ENCODE measurements at places on chromosomes 3 and 15.

DNA sequence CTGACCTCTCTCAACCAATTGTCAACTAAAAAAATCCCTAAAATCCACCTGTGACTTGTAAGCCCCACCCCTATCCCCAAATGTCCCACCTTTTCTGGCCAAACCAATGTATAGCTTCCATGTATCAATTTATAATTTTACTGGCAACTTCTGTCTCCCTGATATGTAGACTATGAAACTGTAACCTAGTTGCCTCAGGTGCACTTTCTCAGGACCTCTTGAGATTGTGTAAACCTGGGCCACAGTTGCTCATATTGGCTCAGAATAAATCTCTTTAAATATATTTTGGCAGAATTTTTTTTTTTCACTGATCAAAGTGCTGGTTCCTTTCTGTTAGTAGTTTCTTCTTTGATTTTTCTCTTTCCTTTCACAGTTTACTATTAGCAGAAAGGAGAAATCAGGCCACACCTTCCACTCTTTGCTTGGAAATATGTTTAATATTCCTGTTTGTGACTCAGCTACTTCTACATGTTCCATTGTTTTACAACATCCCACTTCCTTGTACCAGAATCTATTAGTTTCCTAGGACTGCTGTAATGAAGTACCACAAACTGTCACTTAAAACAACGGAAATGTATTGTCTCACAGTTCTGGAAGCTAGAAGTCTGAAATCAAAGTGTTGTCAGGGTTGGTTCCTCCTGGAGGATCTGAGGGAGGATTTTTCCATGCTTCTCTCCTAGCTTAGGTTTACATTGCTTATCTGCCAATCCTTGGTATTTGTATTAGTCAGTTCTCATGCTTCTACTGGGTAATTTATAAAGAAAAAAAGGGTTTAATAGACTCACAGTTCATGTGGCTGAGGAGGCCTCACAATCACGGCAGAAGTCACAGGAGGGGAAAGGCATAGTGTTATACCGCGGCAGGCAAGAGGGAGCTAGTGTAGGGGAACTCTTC, 801.2 kb upstream of the ARPP21 start:
- DNase-seq = no peak

DNA sequence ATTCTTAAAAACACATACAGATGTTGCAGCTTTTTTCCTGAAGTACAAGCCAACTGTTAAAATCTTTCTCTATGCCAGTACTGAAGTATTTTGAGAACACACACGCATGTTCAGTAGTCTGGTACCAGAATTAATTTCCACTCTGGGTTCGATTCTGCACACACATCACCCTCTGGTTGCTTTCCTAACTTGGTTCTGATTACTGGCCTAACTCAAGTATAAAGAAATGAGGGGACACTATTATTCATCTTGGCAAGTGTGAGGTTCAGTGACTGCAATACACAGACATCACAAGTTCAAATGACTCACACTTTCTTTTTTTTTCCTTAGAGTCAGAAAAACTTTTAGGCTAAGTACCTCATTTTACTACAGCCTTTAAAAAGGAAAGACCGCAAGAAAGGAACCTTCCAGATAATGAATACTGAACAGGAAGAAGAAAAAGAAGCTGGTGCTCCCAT, 37.4 kb upstream of the LDHAL6B start:
- no peak for DNase-seq

DNA sequence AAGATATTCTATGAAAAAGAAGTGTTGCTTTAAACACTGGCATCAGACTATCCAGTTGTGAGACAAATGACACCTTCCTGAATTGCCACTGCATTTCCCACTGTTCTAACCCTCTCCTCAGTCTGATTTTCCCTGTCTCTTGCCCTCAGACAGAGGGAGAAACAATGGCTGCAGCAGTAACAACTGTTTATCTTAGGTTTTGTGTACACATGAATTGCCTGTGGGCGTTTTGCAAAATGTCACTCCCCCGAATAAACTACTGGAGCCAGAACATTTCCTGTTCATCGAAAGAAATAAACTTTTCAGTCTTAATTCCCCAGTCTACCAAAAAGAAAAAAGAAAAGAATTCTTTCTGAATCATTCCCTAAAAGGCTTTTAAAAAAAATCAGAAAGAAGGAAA, 155.1 kb downstream of the MAGI1 start:
- DNase-seq = no peak

GRCh38 chr3:40042752-40043443, 233.5 kb downstream of the MYRIP start:
- no peak for DNase-seq

DNA sequence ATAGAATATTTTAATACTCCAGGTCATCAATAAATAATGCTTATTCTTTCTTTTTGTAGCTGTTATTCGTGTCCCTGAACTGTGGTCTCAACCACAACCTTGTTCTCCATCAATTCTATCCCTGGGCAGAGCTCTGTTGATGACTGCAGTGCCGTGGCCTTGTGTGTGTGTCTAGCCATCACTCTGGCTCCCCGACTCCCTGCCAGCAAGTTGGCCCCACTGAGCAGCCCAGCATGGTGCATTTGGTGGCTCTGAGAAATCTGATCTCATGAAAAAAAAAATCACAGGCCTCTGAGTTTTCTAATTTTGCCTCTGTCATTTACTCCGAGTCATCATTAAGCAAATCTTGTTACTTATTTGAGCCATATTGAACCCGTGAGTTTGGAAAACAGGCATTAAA, 164.7 kb downstream of the GOLGA6L6 start:
- DNase-seq = no peak

- DNase-seq = no peak
Measured at GRCh38 chr3:114668099-114668498, 374.3 kb downstream of the TIGIT start.

DNA sequence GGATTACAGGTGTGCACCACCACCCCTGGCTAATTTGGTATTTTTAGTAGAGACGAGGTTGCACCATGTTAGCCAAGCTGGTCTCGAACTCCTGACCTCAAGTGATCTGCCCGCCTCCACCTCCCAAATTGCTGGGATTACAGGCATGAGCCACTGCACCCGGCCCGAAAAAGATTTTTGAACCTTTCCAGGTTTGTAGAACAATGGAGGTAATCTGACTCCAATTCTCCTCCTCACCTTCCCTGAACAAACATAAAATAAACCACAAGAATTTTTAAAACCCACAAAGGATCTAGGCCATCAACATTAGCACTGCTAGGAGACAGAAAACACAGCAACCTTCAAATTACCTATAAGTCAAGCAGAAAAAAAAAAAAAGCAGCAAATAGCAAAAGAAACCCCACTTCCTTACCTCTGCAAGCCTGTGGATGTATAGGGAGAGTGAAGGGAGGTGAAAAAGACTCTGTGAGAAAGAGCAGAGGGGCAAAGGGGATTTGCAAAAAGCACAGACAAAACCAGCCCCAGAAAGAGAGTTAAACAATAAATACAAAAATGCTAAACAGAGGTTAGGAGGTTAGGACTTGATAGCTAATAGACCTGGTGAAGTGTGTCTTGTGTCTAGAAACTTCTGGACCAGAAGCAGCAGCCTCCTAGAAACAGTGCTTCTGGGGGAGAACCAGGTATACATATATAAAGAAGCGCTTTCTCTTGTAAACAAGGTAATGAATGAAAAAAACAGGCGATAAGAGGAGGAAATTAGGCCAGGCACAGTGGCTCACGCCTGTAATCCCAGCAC, 32.1 kb downstream of the TFDP2 start:
- no peak for DNase-seq

GRCh38 chr3:85851071-85851470, 892.3 kb downstream of the CADM2 start:
- no peak for DNase-seq

DNA sequence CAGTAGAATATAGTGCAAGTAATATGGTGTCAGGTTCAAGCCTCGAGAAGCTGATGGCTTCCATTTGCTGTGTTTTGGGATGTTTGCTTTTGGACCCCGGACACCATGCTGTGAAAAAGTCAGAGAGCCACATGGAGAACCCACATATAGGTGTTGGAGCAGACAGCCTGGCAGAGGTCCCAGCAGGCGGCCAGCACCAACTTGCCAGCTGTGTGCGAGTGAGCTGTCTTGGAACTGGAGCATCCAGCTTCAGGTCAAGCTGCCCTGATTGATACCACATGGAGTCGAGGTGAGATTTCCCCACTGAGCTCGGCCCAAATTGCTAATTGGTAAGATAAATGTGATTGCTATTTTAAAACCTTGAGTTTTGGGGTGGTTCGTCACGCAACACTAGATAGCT, 185.7 kb upstream of the TBL1XR1 start:
- no peak for DNase-seq

DNA sequence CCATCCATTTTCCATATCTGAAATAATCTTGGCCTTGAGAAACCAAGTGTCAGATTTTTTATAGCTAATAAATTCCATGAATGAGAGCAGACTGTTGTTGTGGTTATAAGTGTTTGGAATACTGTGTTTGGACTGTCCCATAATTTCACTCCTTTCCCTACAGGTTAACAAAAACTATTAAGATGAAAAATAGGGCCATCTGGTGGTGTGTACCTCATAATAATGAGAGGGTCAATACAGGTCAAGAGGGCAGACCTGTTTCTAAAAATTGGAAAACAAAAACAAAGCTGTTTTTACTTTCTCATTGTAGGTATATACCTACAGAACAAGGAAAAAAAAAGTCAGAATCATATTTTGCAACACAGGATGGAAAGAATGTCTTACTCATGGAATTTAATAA, 553.8 kb upstream of the SGO1 start:
- DNase-seq = no peak

DNA sequence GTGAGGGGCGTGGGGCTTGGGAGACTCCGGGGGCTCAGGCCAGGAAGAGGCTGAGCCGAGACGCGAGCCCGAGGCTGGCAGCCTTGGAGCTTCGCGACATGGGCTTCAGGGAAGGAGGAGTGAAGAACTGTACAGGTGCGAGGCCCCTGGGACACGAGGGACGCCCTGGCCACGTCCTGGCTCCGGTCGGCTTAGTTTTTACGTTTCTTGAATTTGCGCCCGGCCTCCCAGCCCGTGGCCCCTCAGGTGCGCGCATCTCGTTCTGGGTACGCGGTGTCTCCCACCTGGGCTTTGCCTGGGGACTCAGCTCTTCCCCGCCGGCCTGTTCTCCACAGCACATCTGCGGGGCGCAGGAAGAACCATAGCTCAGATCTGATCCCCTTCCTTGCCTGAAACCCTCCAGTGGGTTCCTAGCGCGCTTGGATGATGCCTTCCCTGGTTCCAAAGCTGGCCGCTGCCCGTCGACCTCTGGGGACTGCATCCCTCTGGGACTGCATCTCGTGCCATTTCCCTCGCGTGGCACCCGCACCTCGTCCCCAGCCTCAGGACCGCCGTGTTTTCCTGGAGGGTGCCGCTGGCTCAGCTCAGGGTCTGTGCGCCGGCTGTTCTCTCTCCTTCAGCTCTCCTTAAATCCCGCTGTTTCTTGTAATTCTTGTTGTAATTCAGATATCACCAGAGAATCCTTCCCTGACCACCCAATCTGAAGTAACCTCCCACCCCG, 614 bp downstream of the CHCHD6 start:
- no peak for DNase-seq

GRCh38 chr15:25737218-25737643, 125.9 kb downstream of the ATP10A start:
- no peak for DNase-seq

DNA sequence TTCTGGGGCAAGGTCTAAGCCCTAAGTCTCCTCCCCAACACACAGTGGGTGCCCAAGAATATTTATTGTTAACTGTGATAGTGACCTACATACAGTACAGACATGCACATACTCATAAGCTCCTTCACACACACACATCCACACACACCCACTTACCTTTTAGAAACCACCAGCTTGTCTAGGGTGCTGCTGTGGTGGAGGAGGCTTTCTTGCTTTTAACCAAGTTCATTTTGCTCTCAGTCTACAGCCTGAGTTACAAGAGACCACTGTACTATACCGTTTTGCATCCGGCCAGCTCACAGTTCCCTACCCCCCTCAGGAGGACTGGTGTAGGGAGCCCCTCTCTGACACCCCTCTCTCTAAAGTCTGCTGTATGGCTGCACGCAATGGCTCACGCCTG, 16.7 kb downstream of the DAPK2 start:
- no peak for DNase-seq

GRCh38 chr3:68448510-68449383, 483.6 kb downstream of the TAFA4 start:
- no peak for DNase-seq

DNA sequence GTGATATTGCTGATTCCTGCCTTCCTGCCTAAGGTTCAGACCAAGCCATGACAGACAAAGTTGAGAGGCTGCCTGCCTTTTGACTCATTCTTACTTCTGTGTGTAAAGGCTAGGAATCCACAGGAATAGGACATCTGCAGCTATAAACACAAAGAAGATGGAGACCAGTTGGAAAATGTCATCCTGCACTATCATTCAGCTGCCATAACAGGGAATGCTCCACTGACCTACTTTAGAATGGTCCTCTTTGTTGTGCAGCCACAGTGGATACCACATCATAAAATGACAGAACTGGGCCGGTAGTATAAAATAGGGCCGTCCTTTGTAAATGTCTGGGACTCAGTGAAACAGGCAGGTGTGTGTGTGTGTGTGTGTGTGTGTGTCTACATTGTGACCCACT, 75.1 kb downstream of the STAC start:
- no peak for DNase-seq

DNA sequence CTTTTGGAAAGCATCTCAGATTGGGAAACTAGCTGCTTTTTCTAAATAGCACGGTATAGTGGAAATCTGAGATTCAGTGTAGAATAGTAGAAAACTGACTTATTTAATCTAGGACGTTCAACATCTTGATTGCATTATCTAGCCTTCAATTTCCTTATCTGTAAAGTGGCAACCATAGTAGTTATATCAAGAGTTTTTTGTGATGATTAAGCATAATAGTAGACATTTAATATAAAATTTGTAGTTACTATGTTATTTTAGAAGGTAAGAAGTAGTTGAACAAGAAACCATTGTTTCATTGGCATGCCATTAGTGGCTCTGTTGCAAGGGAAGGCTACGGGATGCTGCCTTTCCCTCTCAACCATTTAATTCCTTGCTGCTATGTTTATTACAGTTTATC, 367.3 kb downstream of the NAALADL2 start:
- no peak for DNase-seq

- DNase-seq = no peak
Measured at GRCh38 chr15:84572231-84572630, 28.6 kb upstream of the ZSCAN2 start.

DNA sequence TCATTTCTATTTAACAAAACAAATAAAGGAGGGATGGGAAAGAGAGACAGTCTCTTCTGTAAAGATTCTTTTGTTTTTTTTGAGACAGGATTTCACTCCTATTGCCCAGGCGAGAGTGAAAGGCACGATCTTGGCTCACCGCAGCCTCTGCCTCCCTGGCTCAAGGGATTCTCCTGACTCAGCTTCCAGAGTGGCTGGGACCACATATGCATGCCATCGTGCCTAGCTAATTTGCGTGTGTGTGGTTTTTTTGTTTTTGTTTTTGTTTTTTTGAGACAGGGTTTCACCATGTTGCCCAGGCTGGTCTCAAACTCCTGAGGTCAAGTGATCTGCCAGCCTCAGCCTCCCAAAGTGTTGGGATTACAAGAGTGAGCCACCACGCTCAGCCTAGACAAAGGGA, 23.3 kb downstream of the STAG1 start:
- no peak for DNase-seq

GRCh38 chr15:87575896-87576473, 680.6 kb downstream of the NTRK3 start:
- no peak for DNase-seq

- no peak for DNase-seq
Measured at GRCh38 chr3:156543043-156543555, 11.8 kb downstream of the SSR3 start.

GRCh38 chr15:54033356-54033860, 55.2 kb downstream of the UNC13C start:
- no peak for DNase-seq
